ENCODE measurements at places on chromosomes 7 and 10.

GRCh38 chr10:22379059-22379458 lies 33.8 kb downstream of the SPAG6 start:
- H3K27ac ChIP-seq, result peak overlapping the region; percentile 63
- peak; percentile 58 for DNase-seq
- peaks cover 5% of the 10 kb centered on the region for H3K27me3 ChIP-seq

DNA sequence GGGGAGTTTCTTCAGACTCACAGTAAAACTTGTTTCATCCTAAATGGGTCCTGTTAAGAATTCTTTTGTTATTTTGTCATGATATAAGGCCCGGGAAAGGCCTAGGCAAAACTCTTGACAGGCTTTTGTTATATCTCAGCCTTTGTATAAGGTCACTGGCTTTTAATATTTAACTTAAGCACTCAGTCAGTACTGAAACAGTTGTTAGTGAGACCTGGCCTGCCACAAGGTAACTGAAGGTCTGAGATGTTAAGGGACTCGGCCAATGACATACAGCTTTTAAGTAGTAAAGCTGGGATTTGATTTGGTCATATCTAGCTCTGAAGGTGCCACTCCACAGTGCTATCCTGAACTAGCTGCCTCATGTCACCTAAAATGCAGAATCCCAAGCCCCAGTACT lies 57.2 kb upstream of the STEAP4 start:
- no peak overlapping the region for H3K4me3 ChIP-seq
- no peak for DNase-seq
- H3K36me3 ChIP-seq, result no peaks in the 10 kb centered on the region
- peaks cover 10% of the 10 kb centered on the region for H3K27me3 ChIP-seq

DNA sequence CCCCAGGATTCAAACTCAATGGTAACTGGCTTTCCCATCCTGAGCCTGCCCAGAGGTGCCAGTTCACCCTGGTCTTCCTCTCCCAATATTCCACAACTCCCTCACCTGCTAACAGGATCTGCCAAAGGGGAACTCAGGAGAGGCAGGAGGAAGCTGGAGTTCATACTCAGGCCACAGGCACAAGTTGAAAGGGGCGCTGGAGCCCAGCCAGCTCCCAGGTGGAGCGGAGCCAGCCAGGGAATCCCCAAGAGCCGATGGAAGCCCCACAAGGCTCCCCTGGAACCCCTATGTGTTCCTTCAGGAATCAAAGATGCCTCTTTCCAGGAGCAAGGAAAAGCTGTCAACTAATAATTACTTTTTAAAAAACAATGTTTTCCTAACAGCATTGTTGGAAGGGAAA lies 63.5 kb downstream of the SH3PXD2A start:
- no peak for DNase-seq
- H3K27ac ChIP-seq, result no peak overlapping the region
- no peak overlapping the region for H3K4me3 ChIP-seq
- H3K27me3 ChIP-seq, result no peaks in the 10 kb centered on the region
- H3K36me3 ChIP-seq, result no peaks in the 10 kb centered on the region
- peaks cover 5% of the 10 kb centered on the region for H3K4me1 ChIP-seq

DNA sequence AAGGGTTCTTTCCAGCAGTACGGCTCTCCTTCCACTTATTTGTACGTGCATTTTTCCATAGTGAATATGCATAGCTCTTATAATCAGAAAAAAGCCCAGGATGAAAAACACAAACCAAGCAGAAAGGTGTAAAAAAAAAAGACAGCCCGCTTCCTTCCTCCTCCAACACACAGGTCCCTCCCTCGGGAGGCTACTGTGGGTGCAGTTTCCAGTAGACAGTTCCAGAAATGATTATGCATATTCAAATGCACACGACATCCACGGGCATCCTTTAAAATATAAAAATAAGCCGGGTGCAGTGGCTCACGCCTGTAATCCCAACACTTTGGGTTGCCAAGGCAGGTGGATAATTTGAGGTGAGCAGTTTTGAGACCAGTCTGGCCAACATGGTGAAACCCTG lies 59.9 kb downstream of the TNRC18 start:
- H3K27me3 ChIP-seq, result no peaks in the 10 kb centered on the region
- H3K36me3 ChIP-seq, result peaks cover 19% of the 10 kb centered on the region
- no peak overlapping the region for H3K4me3 ChIP-seq
- DNase-seq, result no peak

- H3K4me3 ChIP-seq, result no peak overlapping the region
- no peak for DNase-seq
- no peaks in the 10 kb centered on the region for H3K4me1 ChIP-seq
- H3K27ac ChIP-seq, result no peak overlapping the region
- H3K27me3 ChIP-seq, result peaks cover 14% of the 10 kb centered on the region
Measured at GRCh38 chr7:155869784-155870076, 57.5 kb upstream of the SHH start.

- DNase-seq, result no peak
- H3K4me1 ChIP-seq, result no peaks in the 10 kb centered on the region
- no peak overlapping the region for H3K4me3 ChIP-seq
- H3K27ac ChIP-seq, result no peak overlapping the region
- H3K27me3 ChIP-seq, result no peaks in the 10 kb centered on the region
Measured at GRCh38 chr7:68087401-68087800, 1090.8 kb downstream of the TYW1 start.

DNA sequence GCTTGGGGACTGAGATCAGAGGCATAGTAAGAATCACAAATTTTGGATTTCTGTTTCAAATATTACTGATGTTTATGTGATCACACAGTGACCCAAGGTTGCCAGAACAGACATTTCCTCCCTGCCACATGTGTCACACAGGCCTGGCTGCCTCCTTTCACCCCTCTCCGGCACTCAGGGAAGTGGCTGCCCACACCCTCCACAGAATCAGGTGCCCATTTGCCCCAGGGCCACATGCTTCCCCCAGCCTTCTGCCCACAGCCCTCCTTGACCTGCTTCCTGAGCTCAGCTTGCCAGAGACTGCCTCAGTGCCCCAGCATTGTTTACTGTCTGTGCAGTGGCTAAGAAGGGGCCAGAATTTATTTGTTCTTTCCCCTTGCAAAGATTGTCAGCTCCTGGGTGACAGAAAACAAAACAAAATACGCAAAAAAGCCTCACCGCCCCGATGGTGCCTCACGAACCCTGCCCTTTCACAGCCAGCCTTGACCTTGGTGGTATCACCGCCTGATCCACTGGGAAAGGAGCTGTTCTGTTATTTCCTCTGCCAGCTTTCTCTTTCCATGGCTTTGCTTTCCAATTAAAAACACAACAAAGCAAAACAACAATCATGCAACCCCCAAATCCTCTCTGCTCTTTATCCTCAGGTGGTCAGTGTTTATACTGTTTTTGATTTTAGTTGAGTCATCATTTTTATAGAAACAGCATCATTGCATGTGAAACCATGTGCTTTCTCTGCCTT lies 52.8 kb downstream of the CHN2 start:
- H3K36me3 ChIP-seq, result no peaks in the 10 kb centered on the region
- DNase-seq, result no peak
- H3K27me3 ChIP-seq, result no peaks in the 10 kb centered on the region
- H3K4me3 ChIP-seq, result no peak overlapping the region
- H3K27ac ChIP-seq, result no peak overlapping the region
- peaks cover 30% of the 10 kb centered on the region for H3K4me1 ChIP-seq

DNA sequence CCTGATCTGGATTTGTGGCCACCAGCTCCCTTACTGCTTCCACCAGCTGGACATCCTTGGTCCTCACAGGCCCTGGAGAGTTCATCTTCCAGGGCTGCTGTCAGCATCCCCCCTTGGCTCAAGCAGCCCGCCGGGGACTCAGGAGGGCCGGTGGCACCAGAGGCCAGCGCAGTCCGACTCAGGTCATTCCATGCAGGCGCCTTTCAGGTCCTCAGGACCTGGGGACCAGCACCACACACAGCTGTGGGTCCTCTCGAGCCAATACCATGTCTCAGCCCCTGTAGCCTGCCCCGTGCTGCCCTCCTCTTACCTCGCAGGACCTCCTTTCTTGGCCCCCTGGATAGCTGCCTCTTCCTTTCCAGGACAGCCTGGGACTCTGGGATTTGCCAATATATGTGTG lies 145.5 kb downstream of the BMS1 start:
- H3K4me3 ChIP-seq, result no peak overlapping the region
- no peak overlapping the region for H3K27ac ChIP-seq
- no peak for DNase-seq
- peaks cover 4% of the 10 kb centered on the region for H3K4me1 ChIP-seq

DNA sequence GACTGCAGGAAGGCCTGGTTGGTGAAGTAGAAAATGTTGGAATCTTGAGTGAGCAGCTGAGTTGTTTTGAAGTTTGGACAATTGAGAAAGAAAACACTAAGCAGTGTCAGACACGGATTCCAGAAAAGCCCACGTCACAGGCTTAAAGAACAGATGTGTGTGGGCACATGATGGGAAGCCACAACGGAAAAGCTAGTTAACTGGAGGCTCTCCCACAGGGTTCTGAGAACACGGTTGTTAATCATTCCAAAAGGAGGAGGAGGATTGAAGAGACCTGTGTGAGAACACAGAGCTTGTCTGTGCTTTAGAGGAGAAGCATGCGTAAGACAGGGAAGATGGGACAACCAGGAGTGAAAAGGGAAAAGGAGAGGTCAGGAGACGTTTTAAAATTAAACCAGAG lies 42.6 kb downstream of the SHH start:
- H3K27ac ChIP-seq, result peak overlapping the region; percentile 29
- no peaks in the 10 kb centered on the region for H3K27me3 ChIP-seq
- H3K4me3 ChIP-seq, result no peak overlapping the region
- DNase-seq, result no peak

DNA sequence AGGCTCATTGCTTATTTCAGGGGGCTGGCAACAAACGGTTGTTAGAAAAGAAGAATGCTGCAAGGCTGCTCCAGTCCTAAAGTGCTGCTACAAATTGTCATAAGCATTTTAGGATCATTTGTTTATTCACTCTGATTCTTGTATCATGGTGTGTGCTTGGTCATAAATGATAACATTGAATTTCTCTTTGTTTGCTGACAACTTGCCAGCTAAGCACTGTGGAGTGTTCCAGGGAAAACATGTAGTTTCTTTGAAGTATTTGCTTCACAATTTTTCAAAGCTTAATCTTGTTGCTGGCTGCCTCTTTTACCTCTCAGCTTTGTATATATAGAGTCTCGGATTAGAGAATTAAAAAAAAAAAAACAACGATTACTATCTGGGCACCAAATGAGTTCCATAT lies 263.0 kb downstream of the PHF14 start:
- DNase-seq, result no peak
- no peaks in the 10 kb centered on the region for H3K4me1 ChIP-seq
- H3K36me3 ChIP-seq, result no peaks in the 10 kb centered on the region
- peaks cover 4% of the 10 kb centered on the region for H3K27me3 ChIP-seq
- no peak overlapping the region for H3K27ac ChIP-seq
- no peak overlapping the region for H3K4me3 ChIP-seq

DNA sequence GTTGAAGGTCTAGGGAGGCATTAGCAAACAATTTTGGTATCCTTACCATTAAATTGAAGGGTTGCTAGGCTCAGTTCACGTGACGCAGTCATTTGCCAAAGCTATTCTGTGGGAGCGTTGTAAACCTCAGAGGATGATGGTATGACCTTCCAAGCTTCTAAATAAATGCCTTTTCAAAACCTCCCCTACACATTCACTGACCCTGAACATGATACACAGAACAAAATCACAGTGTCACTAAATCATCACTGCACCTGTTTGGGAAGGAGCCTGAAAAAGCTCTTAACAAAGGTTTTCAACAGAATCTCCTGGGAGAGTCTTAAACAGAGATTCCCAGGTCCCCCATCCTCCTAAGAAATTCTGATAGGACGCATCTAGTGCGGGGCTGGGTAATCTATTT lies 13.2 kb upstream of the CCDC172 start:
- DNase-seq, result no peak
- no peaks in the 10 kb centered on the region for H3K36me3 ChIP-seq
- no peak overlapping the region for H3K4me3 ChIP-seq
- no peak overlapping the region for H3K27ac ChIP-seq
- no peaks in the 10 kb centered on the region for H3K4me1 ChIP-seq

GRCh38 chr10:68550747-68551411 lies 9.3 kb upstream of the TET1 start:
- H3K36me3 ChIP-seq, result no peaks in the 10 kb centered on the region
- peaks cover 2% of the 10 kb centered on the region for H3K27me3 ChIP-seq
- no peaks in the 10 kb centered on the region for H3K4me1 ChIP-seq
- DNase-seq, result peak; percentile 34
- H3K4me3 ChIP-seq, result no peak overlapping the region
- H3K27ac ChIP-seq, result no peak overlapping the region

- no peak overlapping the region for H3K27ac ChIP-seq
- no peaks in the 10 kb centered on the region for H3K36me3 ChIP-seq
- H3K27me3 ChIP-seq, result peaks cover 42% of the 10 kb centered on the region
- peaks cover 5% of the 10 kb centered on the region for H3K4me1 ChIP-seq
Measured at GRCh38 chr10:75430000-75430763, 1.2 kb upstream of the LRMDA start.

DNA sequence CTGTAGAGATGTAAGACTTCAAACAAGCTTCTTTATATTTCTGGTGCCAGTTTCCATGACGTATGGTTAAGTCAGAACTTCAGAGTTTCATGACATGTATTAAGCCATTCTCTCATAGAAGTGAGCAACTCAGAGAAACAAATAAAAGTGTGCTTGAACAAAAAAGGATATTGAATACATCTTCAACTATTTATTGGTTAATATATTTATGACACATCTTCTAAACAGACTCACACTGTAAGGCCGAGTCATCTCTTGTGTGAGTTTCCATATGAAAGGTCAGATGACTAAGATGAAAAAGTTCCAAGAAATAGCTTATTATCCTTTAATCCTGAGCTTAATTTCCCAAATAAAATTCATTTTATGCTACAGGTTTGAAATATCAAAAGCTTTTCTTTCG lies 105.5 kb upstream of the CSTF2T start:
- DNase-seq, result no peak
- H3K27me3 ChIP-seq, result peaks cover 4% of the 10 kb centered on the region
- no peak overlapping the region for H3K27ac ChIP-seq
- H3K36me3 ChIP-seq, result no peaks in the 10 kb centered on the region
- H3K4me1 ChIP-seq, result no peaks in the 10 kb centered on the region

DNA sequence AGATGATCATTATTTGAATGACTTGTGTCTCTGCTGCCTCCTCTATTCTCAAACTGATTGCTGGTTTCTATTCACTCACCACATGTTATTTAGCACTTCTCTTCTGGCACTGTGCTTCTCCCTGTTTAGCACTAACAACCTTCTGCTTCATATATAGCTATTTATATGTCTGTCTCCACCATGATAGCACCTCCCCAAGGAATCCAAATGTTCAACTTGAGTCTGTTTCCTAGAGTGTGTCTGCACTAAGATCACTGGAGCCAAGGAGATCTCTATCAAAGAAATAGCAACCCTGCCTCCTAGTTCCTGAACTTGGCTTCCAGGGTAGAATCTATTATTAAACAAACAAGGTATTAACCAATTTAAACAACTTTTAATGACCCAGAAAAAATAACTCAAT lies 104.5 kb downstream of the CYP26A1 start:
- H3K4me3 ChIP-seq, result no peak overlapping the region
- H3K27me3 ChIP-seq, result peaks cover 3% of the 10 kb centered on the region
- H3K4me1 ChIP-seq, result no peaks in the 10 kb centered on the region
- H3K36me3 ChIP-seq, result no peaks in the 10 kb centered on the region

All from activated naive CD8-positive, alpha-beta T cell treated with anti-CD3 and anti-CD28 coated beads, Interleukin-2, amount 50 U/mL, for 24 hours (primary cell).